ENCODE measurements at places on chromosomes 7 and 10. TPM values are rescaled to one million over a fixed set of nuclear protein-coding genes. Genes with fewer than 3 reads are reported as not detected.

Gene IDI1
- 62.4 TPM for total RNA-seq

Gene CUX1
- 88.7 TPM for total RNA-seq

Gene KIN
- 3.7 TPM for total RNA-seq

Gene LBX1
- not detected for total RNA-seq

Gene ACSM6
- not detected for total RNA-seq

Gene ADRA2A
- total RNA-seq = 2.0 TPM

Gene UROS
- 48.7 TPM for total RNA-seq

Gene NPVF
- not detected for total RNA-seq

Gene NUTM2B
- 0.39 TPM for total RNA-seq

Gene CDHR3
- total RNA-seq = 3.1 TPM

Gene ARPC1A
- total RNA-seq = 257 TPM

Gene POLL
- 16.5 TPM for total RNA-seq

Gene IL6
- total RNA-seq = 62.2 TPM

Gene ZNF722
- total RNA-seq = not detected

Gene CLIP2
- total RNA-seq = 80.5 TPM

Gene SUGCT
- 8.4 TPM for total RNA-seq

Gene ZNF488
- not detected for total RNA-seq

Gene VPS41
- total RNA-seq = 65.7 TPM

Gene TAS2R41
- total RNA-seq = not detected

Gene TRPV5
- not detected for total RNA-seq

Gene DNMBP
- total RNA-seq = 25.7 TPM

Gene AQP1
- total RNA-seq = 335 TPM

Gene RARRES2
- 1.7 TPM for total RNA-seq

Gene IGF2BP3
- 77.8 TPM for total RNA-seq

Gene CNTNAP2
- total RNA-seq = under 0.01 TPM

Gene ZMIZ1
- total RNA-seq = 30.2 TPM
